ENCODE measurements at places on chromosomes 12 and 14.
A peak's percentile ranks its signal among the peaks of the same experiment; 100 is the strongest.

GRCh38 chr14:88130057-88130432, 125.1 kb downstream of the GPR65 start:
- no peak for DNase-seq

GRCh38 chr12:19189522-19189921, 60.0 kb downstream of the PLEKHA5 start:
- DNase-seq, result no peak

GRCh38 chr12:117966511-117966910, 2.3 kb downstream of the KSR2 start:
- no peak for DNase-seq

- DNase-seq, result no peak
Observed at GRCh38 chr14:88379706-88380343, 5.6 kb upstream of the SPATA7 start.

- no peak for DNase-seq
Observed at GRCh38 chr12:62215506-62215905, 44.7 kb upstream of the USP15 start.

GRCh38 chr14:100025111-100025510, 40.1 kb upstream of the EVL start:
- DNase-seq, result peak; percentile 44

GRCh38 chr12:68871921-68872320, 61.0 kb downstream of the CPM start:
- DNase-seq, result peak; percentile 48

GRCh38 chr12:110467847-110468213, 227 bp downstream of the GPN3 start:
- no peak for DNase-seq

GRCh38 chr12:32615441-32615840, 63.7 kb upstream of the DNM1L start:
- DNase-seq, result no peak

GRCh38 chr12:27347779-27348178, 15.1 kb downstream of the BMAL2 start:
- no peak for DNase-seq

DNA sequence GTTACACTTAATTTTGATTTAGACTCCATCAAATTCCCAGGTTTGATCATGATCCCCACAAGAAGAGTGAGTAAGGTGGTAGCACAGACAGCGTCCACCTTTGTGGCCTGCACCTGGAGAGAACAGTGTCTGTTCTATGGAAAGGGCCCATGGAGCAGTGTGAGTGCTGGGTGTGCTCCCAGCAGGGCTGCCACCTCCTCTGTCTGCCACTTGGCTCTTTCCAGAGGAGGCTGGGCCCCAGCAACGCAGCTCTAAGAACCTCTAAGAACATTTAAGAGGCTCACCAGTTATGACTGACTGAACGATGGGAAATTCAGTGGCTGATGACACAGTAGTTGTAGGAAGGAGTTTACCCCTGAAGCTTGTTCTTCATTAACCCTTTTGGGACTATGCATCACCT, 17.3 kb downstream of the VDR start:
- peak; percentile 47 for DNase-seq

DNA sequence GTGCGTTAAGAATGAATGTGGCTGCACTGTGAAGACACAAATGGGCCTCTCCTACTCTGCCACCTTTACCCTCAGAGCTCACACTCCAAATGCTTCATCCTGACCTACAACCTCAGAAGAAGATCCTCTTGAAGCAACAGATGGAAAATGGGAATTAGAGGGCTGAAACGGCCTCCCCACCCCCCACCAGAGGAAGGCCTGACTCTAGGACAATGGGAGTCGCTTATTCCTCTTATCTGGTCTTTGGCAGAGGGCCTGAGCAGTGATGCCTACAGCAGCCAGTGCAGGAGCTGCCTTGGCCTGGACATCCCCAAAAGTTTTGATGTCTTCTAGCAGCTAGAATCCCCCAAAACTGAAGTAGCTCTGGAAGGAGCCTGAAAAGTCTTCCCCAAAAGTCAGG, 29.2 kb downstream of the BTBD7 start:
- DNase-seq, result no peak

DNA sequence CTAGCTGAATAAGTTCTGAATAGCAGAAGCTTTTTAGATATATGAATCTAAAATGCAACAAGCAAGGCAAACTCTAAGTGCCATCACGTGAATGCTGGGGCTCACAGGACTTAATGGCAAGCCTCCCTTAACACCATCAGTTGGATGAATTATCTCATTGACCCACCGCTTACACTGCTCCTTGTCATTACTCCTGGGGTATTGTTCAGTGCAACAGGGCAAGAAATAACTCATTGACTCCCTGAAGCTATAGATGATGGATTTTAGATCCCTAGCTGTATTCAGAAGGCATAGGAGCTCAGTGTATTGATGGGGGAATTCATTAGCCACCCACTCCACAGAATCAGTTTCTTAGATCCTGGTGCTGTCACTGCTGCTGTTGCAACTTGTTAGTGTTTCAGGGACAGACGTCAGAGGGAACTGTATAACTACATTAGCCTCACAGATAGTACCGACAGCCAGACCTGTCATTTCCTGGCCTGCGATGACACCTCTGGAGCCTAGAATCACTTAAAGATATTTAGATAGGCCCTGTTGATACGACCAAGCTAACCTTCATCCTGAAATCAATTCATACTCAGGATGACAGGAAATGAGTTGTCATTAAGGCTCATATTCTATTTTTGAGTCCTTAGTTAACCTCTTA, 735.3 kb downstream of the DIO2 start:
- no peak for DNase-seq

- DNase-seq, result no peak
Observed at GRCh38 chr14:77574446-77575115, 41.9 kb downstream of the SPTLC2 start.

GRCh38 chr12:71755146-71755892, 656 bp downstream of the RAB21 start:
- DNase-seq, result peak; percentile 66

DNA sequence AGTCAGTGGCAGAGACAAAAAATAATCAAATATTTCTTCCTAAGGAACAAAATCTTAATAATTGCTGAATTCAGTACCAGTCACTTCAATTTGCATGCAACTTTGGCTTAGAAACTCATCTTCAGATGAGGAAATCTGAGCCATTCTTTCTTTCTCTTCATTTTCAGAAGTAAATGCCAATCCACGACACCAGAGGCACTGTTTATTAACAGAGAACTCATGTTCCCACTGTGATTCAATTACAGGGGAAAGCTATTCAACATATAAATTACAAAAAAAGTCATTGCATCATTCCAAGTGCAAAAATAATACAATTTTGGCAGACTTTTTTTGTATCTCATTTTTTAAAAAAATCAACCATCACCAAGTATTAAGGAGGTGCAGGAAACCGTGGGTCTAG, 816.1 kb upstream of the TMEM132C start:
- DNase-seq, result no peak

DNA sequence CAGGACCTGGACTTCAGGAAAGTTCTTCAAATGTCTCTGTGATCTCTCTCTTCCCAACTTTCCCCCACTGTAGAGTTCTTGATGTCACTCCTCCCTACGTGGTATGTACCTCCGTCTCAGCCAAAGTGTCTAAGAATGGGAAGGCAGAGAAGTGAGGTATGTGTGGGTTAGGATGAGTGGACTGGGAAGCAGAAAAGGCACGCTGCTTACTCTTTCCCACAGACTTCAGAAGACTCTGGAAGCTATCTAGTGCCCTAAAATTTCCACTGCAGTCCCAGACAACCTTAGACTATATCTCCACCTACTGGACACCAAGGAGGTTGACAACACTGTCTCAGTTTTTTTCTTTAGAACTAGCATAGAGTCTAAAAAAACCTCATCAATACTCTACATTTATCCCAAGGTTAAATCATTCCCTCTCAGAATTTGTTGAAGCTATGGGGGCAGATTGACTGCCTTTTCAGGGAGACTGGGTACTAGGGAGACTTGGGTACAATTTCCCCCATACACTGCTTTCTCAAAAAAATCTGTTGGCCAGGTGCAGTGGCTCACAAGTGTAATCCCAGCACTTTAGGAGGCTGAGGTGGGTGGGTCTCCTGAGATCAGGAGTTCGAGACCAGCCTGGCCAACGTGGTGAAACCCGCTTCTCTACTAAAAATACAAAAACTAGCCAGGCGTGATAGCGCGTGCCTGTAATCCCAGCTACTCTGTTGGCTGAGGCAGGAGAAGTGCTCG, 20.6 kb upstream of the ITGA5 start:
- DNase-seq, result no peak
